ENCODE measurements at places on chromosomes 5 and 9.

DNA sequence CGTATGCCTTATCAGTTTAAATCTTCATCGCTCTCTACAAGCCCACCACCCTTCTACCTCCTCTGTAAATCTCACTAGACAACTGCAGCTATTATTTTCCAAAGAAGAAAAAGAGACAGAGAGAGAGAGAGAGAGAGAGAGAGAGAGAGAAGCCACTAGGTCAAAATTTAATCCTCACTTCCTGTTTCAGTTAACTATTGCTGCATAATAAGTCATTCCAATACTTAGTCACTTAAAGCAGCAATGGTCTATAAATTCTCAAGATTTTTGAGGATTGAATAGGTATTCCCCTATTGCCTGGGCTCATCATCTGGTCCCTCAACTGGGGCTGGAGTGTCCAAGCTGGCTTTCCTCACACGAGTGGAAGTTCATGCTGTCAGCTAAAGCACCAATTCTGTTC is 68.8 kb downstream of the ITGA1 start:
- no peak for DNase-seq

- DNase-seq = no peak
Measured at GRCh38 chr5:107289030-107289714, 381.6 kb downstream of the EFNA5 start.

DNA sequence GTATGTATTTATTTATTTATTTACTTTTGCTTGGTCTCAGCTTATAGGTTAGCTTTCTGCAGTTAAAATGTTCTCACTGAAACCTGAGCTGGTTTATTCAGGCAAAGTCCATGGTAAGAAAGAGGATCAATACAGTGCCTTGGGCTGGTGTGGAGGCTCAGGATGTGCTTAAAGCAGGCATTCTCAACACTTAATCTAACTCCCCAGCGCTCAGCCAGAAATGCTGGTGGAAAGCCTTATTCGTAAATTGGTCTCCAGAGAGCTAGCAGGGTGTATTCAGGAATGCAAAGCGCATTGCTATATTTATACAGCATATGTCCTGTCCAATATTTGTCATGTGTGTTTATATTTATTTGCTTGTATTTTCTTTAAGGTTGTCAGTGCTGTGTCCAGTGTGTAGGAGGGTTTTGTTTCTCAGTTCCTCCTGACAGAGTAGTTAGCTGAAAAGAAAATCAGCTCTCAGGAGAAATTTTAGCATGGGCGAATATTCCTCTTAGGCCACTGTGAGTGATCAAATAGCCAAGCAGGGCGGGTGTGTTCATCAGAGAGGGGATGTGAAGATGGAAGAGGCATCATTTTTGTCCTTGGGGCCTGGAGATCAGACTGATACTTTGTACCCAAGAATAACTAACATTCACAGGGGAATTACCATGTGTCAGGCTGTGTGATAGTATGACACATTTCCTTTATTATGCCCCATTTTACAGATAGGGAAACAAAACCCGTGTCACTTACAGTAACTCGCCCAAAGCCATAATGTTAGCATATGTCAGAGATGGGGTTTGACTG is 65.8 kb downstream of the DOCK2 start:
- DNase-seq = no peak

DNA sequence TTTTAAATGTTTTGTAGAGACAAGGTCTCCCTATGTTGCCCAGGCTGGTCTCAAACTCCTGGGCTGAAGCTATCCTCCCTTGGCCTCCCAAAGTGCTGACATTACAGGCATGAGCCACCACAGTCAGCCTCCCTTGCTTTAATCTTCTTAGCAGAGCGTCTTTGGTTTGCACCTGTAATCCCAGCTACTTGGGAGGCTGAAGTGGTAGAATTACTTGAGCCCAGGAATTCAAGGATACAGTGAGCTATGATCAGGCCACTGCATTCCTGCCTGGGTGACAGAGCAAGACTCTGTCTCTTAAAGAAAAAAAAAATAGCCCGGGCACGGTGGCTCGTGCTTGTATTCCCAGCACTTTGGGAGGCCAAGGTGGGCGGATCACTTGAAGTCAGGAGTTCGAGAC is 27.8 kb downstream of the UBE2D2 start:
- DNase-seq = no peak

DNA sequence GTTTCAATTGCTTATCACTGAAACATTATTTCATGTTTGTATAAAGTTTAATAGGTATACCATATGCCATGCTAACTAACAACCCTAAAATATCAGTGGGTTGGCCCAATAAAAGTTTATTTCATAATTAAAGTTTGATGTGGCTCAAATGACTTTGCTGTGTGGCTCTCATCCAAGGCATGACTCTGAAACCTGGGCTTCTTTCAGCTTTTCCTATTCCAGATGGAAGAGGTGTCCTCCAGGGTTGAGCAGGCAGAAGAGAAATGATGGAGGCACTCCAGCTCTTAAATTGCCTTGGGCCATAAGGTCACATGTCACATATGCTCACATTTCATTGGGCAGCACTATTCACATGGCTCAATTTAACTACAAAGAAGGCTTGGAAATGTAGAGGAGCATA is 101.9 kb downstream of the MACIR start:
- DNase-seq = no peak

- DNase-seq = no peak
Measured at GRCh38 chr9:134585021-134585561, 56.5 kb upstream of the COL5A1 start.

DNA sequence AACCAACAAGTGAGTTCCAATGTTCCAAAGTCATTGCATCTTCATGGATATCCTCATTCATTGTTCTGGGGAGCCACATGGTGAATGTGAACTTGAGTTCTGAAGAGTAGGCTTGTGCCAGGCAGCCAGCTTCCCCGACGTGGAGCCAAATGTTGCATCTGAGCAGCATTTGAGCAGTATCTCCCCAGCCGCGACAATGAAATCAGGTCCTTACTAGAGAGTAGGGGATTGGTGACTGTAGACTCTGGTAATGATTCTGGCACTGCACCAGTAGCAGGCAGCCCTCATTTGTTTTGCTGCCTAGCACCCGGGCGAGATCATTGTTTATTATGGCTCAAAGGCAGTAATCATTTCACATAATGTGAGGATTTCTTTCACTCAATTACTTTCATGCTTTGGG is 451.4 kb upstream of the C9orf72 start:
- no peak for DNase-seq

- no peak for DNase-seq
Measured at GRCh38 chr9:121206516-121207370, 5.1 kb upstream of the RAB14 start.

DNA sequence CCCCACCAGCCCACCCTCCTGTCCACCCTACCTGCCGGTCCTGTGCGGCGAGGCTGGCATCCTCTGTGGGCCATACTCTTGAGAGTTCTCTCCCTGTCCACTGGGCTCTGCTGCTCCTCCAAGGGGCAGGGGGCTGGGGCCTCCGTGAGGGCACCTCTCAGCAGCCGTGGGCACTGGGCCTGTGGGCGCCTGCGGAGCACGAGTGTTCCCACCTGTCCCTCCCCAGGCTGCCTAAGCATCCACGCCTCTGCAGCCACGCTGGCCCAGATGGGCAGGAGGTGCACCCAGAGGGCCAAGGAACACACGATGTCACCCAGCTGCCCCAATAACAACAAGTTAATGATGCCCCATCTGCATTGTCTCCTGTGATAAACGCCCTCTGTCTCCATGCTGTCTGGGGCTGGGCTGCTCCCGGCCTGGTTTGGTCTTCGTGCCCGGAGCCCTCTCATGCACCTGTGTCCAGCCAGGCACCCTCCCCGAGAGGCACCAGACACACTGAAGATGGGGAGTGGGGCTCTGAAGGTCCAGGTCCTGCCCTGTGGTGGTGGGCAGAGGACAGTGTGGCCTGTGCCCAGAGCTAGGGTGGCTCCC is 114.5 kb downstream of the RXRA start:
- DNase-seq = no peak

DNA sequence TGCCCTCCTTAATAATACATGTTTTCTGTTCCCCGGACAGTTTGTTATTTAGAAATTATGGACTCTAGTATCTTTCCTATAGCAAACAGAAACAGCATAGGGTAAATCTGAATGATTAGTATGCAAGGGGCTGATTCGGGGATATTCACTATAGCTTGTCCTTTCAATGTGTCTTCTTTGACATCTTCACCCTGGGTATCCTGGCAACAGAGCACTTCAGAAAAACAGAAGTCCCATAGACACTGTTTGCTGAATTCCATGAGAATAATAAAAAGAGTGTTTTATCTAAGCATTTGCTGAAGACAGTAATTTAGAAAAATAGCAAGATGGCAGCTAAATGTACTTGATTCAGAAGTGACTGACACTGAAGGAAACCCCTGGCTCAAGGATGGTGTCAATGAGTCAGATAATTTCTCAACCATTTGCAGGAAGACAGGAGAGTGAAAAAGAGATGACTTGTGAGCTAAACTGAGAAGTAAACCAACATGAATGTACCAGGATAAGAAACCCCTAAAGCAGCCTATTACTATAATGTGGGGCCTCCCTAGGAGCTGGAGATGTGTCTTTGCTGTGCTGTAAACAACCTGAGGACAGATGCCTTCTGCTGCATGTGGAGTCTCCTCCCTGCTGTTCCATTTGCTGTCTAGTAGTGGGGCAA is 246.2 kb downstream of the MAN2A1 start:
- no peak for DNase-seq

GRCh38 chr9:91151718-91152095 is 210.0 kb downstream of the AUH start:
- DNase-seq = no peak

- DNase-seq = no peak
Measured at GRCh38 chr9:4742246-4742645, 1.2 kb upstream of the AK3 start.

GRCh38 chr9:38061326-38061977 is 7.6 kb downstream of the SHB start:
- DNase-seq = no peak

DNA sequence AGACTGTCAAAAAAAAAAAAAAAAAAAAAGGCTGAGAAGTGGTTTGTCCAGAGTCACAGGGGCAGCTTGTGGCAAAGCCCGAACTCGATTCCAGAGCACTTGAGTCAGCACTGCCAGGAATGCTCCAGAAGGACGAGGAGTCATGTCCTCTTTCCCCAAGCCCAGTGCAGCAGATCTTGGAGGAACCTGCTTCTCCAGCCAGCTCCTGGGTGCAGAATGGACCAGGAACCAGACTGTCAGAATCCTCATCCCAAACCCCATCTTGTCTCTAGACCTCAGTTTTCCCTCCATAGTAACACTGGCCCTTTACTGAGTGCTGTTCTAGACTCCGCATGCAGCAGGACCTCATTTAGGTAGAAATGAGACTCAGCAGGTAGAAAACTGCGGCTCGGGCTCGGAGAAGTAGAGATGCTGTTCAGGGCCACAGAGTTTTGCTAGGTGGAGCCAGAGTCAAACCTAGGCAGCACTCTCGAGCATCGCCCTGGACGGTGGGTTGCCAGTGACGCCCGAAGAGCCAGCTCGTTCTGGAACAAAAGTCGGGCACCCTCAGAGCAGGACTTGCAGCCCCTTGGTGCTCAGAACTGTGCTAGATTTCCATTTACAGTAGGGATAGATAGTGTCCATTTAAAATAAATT is 15.4 kb downstream of the CD74 start:
- DNase-seq = no peak

GRCh38 chr5:106862450-106863193 is 808.1 kb downstream of the EFNA5 start:
- DNase-seq = no peak

GRCh38 chr5:176733406-176734262 is 76.7 kb upstream of the UNC5A start:
- no peak for DNase-seq

DNA sequence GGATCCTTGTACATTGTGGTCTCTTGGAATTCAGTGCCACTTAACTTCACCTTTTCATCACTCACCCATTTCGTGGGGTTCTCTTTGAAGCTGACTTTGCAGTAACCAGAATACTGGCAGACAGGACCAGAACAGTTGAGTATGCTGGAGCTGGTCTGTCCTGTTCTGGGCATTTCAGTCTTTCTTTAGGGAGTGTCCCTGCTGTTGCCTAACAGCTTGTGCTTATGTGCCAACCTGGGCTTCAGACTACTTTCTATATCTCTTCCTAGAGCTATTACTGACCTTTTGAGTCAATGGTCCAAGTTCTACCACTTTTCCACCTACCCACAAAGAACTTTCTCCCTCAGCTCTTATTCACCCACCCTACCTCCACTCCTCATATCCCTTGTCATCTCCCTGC is 10.0 kb upstream of the INSL6 start:
- DNase-seq = no peak

DNA sequence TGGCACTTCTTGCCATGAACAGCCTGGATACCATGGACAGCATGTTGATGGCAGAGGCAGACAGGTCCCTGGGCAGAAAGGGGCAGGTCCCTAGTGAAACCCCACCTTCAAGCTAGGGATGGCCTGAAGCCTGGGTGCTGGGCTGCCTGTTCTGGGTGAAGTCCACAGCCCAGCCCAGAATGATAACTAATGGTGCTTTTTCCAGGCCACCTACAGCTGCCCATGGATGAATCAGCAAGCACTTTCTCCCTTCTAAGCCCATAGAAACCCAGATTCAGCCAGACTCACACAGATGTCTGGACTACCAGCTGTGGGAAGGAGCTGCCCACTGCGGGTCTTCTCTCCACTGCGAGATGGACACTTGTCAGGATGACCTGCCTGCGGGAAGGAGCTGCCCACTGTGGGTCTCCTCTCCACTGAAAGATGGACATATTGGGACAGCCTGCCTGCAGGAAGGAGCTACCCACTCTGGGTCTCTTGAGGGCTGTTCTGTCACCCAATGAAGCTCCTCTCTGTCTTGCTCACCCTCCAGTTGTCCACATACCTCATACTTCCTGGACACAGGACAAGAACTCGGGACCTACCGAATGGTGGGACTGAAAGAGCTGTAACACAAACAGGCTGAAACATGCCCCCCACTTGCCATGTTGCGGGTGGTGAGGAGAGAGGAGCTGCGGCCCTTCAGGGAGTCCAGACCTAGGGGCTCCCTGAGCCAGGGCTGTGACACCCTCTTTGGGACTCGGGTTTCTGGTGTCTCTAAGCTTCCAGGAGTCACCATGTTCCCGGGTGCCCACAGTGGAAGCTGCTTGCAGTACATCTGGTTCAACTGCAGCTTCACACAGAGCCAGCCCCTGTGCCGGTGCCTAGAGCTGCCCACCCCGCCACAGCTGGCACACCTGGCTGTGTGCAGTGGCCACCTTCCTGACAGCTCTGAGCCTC is 60.7 kb upstream of the SYNPO start:
- no peak for DNase-seq

DNA sequence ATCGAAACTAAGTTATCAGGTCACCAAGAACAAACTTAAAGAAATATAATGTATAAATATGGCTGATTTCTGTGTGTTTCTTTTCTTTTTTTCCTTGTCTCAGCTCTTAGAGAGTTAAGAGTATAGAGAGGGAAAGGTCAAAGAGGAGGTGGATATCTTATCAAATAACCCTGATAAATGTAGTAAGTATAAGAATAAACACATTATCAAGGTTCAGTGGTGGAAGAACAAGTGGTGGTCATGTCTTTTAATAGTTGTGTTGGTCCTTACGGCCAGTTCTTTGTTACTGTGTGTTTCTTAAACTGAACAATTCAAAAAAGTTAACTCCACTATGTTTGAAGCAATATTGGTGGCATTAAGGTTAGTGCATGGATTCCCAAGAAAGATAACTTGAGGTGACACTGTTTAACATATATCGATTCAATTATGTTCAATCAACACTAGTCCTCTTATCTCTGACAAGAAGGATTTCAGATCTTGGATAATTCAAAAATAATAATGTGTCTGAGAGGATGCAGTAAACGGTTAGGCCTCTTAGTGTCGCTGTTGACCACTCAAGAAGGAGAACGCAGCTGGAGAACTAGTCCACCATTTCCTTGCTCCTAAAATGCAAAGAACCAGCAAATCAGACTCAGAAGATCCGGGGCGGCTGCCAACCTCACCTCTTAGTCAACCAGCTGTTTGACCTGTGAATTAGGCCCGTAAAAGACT is at the start of gene PCDHGA3:
TSS of gene PCDHGA3 (plus strand) at position 588 of the 711 bp plus-strand sequence. CDS start 205 bp downstream, outside the sequence.
- no peak for DNase-seq
